ENCODE measurements at places on chromosomes 5 and 9.

GRCh38 chr5:115600766-115601165, 1.5 kb downstream of the TICAM2 start:
- no peak for DNase-seq

GRCh38 chr5:171420431-171421241, 1.2 kb downstream of the FGF18 start:
- DNase-seq: peak; percentile 17

DNA sequence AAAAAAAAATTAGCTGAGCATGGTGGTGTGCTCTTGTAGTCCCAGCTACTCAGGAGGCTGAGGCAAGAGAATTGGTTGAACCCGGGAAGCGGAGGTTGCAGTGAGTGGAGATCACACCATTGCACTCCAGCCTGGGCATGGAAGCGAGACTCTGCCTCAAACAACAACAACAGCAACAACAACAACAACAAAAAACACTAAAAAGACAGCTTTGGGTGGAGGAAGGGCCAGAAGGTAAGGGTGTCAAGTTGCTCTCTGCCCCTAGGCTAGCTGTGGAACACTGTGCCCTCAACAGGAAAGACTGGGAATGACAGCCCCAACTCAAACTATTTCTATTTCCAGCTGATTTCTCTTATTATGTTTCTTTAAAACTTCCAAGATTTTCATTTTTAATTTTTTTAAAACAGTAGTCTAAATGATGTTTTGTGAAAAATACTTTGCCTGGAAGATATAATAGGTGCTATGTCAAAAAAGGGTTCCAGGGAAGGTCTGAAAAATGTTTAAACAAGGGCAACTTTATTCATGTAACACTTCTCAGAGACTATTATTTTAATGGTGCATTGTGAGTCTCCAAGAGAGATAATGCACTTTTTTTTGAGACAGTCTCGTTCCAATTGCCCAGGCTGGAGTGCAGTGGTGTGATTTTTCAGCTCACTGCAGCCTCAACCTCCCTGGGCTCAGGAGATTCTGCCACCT, 29.9 kb downstream of the CLINT1 start:
- no peak for DNase-seq

- no peak for DNase-seq
Observed at GRCh38 chr5:62931153-62931950, 352.7 kb downstream of the LRRC70 start.

GRCh38 chr5:10826971-10827370, 65.9 kb upstream of the DAP start:
- no peak for DNase-seq

GRCh38 chr5:78286290-78286689, 8.2 kb downstream of the AP3B1 start:
- no peak for DNase-seq

DNA sequence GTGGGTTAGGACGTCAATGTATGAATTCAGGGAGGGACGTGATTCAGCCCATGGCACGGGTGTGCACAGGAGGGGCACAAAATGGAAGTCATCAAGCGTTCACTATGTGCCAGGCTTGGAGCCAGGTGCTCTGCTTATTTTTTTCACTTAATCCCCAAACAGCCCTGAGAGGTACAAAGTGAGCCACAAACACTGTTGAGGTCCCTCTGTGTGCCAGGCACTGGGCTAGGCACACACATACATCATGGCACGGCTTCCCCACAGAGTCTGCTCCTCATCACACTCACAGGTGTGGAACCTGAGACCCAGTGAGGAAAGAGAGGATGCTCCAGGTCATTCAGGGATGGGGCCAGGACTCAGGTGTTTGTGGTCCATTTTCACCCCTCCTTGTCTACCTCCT, 68.1 kb downstream of the GALNT12 start:
- DNase-seq: no peak

GRCh38 chr9:72458153-72458552, 63.3 kb upstream of the TMC1 start:
- no peak for DNase-seq

DNA sequence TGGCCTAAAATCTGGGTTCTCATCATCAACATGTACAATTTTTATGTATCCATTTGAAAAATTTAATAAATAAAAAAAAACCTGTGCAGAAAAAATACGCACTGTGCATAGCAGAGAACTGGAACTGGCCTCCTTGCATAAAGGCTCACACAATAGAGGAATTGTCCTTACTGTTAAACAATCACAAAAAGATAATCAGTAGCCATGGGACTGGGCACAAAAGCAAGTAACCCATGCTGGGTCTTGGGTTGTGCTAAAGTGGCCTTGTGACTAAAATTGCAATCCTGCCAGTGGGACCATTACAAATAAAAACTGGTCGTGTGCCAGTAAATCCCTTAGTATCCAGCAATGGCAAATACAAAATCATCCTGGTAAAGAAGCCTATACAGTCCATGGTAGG, 1646.6 kb downstream of the MAT2B start:
- peak; percentile 8 for DNase-seq

- no peak for DNase-seq
Observed at GRCh38 chr9:38007016-38007415, 62.0 kb downstream of the SHB start.

DNA sequence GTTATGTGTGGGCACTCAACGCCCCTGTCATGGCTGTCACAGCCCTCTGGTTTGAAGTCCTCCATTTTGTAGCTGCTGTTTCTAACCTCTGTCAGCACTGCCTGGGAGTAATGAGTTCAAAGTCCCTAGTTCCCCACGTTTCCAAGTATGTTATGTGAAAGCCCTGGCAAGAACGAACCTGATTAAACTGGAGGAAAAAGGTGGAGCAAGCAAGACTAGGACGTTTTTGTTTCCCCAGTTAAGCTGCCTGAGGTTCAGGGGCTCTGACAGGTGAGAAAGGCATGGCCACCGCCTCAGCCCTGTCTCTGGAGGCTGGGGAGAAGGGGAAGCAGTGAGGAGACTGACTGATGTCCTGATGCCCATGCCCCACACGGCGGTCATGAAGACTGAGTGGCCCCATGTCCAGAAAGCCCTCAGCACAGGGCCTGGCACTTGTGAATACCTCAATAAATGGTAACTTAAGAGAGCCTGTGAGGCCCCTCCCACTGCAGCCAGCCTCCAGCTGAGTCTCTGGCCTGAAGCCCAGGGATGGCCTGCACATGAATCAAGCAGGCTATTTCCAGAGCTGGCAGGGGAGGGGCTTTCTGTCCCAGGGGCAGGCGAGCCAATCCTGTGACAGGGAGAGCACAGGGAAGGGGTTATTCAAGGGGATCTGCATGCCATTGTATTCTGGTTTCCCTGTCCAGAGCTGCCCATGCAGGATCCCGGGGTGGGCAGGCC, 61.8 kb downstream of the PFDN1 start:
- peak; percentile 98 for DNase-seq

DNA sequence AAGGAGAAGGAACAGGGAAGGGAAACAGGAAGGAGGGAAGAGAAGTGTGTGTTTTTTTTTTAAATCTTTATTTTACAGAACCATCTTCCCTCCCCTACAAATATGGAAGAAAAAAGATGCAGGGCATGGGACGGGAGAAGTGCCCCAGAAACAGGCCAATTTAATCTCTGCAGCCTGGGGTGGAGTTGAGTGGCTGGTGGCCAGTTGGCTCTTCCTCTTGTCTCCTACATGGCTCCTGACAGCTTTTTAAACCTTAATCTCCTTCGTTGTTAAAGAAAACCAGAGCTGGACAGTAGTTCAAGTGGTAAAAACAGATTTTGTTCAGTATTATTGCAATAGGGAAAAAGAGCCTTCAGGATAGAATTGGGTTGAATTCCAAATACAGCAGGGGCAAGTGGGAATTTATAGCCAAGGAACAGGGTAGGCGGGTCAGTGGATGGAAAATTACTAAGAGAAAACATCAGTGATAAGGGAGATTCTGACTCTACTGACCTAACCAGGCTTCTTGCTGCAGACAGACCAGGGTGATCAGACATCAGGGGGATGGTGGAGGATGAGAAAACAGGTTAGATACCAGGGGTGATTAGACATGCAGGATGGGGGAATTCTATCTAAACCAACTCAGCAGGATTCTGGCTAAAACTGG, 125.1 kb upstream of the CLINT1 start:
- no peak for DNase-seq

- DNase-seq: no peak
Observed at GRCh38 chr5:52895572-52896413, 93.4 kb upstream of the ITGA2 start.

DNA sequence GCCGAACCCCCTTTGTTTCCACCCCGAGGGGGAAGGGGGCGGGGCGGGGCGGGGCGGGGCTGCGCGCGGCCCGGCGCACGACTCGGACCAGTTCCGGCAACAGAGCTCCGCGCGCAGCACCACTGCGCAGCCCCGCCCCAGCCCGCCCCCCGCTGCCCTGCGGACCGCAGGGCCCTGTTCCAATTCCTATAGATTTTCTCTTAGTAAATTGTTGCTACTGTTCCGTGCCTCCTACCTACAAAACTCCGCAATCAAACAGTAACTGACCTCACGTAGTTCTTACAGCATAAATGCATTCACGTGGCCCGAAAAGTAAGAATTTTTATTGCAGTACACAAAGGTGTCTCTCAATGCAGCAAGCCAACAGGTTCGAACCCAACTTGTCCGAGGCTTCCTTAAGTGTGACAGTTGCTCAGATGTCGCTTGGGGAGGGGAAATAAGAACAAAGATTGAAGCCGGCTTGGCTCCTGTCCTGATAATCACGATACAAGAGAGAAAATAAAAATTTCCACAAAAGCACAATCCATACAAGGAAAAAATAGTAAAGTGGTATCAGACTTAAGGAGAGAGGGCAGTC, 1.2 kb upstream of the RNF38 start:
- peak; percentile 74 for DNase-seq

DNA sequence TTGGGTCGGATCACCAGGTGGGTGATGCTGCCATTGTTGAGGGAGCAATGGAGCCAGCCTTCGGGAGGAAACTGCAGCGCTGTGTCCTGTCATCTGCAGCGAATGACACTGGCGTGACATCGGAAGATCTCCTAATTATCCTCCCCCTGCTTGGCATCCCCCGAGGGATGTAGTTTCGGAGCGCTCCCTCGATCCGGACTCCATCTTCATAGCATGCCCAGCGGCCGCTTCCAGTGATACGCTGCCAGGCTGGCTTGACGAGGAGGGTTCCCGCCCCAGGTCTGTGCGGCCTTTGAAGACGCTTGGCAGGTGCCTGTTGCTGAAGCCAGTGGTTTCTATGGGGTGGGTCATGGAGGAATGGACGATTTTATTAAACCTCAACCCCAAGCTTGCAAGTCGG, 194.9 kb downstream of the MAN2A1 start:
- DNase-seq: no peak

DNA sequence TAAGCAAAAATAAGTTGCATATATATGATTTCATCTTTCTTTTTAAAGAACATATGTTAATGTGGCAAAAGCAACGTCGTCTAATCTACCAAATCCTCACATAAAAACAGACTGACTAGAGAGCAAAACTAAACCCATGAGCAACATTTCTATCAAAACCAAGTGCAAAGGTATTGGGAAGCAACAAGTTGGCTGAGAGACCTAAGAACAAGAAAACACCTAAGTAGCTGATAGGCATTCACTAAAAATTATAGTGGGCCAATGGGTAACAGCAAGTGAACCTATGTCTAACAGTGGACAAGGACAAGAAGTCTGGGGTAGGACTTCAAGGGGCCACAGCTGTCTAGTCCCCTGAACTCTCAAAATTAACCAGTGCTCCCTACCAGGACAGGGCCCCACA, 130.1 kb downstream of the SIL1 start:
- no peak for DNase-seq

DNA sequence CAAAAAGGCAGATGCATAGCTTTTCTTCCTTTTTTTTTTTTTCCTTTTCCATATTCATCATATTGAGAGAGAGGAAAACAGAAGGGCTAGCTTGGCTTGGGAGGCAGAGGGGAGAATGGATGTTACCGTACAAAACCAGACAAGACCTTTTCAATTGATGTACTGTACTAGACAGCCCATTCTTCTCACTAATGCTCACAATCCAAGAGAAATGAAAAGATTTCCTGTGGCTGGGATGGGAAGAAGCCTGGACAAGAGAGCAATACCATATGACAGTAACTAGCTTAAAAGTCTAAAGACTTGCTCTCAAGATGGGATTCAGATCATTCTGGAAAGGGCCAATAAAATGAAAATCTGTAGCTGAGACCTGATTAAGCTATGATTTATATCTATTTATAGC, 3.4 kb downstream of the CEMIP2 start:
- DNase-seq: no peak

DNA sequence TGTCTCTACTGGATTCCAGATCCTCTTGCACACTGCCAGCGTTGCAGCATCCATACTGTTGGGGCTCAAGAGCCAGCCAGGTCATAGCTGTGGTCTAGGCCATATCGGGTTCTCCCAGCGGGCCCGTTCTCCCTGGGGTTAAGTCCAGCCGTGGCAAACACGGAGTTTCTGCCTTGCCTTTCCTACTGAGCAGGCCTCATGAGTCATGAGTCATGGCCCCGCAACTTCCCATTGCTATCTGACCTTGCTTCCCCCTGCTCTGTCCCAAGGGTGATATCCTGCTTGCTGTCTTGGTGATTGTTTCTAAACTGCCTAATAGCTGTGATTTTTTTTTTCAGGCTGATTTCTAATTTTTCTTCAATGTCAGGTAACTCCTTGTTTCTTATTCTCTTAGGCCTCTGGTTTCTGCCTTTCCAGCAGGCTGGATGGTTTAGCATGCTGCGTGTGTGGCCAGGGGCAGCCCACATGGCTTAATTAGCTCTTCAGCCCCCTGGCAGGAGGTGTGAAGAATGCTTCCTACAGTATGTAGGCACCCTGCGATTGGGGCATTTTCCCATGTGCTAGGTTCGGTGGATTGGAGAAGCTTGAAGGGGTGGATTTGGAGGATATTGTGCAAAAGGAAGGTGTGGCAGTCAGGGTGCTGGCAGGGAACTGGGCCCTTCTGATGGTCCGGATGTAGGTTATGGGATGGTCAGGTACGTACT, 18.7 kb downstream of the DAPK1 start:
- DNase-seq: no peak

GRCh38 chr9:108282872-108283271, 572.9 kb downstream of the ACTL7B start:
- no peak for DNase-seq

- no peak for DNase-seq
Observed at GRCh38 chr5:179609834-179610108, 13.7 kb downstream of the HNRNPH1 start.

DNA sequence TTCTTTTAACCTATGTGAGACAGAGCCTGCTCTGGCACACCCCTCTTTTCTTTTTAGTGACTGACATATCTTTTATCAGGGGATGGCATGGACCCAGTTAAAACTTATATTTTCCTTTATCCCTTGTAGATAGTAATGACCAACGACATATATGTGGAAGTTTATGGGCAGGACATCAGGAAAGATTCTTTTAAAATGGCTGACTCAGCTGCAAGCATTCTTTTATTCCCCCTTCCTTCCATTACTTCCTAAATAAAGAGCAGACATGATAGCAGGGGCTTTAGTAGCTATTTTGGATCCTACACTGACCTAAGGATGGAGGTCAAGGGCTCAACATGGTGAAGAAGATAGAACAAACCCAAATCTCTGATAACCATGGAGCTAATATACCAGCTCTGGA, 25.0 kb upstream of the VPS13A start:
- DNase-seq: no peak

DNA sequence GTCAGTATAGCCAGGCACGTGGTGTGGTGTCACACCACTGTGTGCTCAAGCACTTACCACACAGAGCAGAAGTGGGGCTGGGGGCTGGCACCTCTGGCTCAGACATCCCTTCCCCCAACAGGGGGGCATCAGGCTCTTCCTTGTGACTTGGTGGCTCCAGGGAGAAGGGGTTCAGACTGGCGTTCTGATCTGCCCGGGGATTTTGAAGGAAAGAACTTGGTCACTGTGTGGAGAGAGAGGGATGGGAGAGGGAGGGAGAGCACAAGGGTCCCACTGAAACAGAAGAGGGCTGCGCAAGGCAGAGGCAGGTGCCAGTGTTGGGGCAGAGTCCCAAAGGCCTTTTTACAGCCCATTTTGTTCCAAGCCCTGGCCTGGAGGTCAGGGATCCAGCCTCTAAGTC, 109.7 kb upstream of the ALDH1B1 start:
- DNase-seq: no peak

Data from globus pallidus (tissue), 1 donor.